ENCODE measurements at places on chromosomes 4 and X.

DNA sequence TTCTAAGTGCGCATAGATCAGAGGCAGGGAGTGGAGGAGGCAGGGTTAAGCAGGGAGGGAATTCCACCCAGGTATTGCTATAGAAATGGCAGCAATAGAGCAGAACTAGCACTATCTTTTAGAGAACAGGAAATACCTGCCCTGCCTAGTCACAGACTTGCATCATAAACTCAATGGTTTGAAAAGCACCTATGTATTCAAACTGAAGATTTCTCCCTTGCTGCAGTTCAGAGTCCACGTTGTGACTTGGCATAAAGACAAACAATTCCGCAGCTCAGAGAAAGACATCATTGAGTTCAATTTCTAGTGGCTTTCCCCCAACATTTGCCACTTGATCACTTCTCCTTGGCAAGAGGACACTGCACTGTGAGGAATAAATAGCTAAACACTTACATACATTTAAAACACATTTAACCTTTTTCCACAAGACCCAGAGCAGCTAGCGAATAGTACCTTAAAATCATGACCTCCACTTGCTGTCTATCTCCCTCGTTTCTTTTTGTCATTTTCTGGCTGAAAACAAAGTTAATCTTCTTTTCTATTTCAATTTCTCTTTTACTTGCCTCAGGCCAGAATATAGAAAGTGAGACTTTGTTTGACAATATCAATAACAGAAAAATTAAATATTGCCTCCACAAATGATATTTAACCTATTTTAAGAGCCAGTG, 42.4 kb downstream of the SLC7A11 start:
- DNase-seq: peak; percentile 62

GRCh38 chrX:28847423-28847822, 260.2 kb downstream of the IL1RAPL1 start:
- peak; percentile 89 for DNase-seq

GRCh38 chr4:96039217-96039616, 199.3 kb downstream of the PDHA2 start:
- DNase-seq: no peak

- peak; percentile 4 for DNase-seq
Observed at GRCh38 chrX:155767876-155768769, 113.0 kb upstream of the VAMP7 start.

Measured in Ammon's horn (tissue), 1 donor.